Endothelial cell of umbilical vein (primary cell): ENCODE measurements at places on chromosomes 13 and 19. TPM values are rescaled to one million over a fixed set of nuclear protein-coding genes. Genes with fewer than 3 reads are reported as not detected.

DNA sequence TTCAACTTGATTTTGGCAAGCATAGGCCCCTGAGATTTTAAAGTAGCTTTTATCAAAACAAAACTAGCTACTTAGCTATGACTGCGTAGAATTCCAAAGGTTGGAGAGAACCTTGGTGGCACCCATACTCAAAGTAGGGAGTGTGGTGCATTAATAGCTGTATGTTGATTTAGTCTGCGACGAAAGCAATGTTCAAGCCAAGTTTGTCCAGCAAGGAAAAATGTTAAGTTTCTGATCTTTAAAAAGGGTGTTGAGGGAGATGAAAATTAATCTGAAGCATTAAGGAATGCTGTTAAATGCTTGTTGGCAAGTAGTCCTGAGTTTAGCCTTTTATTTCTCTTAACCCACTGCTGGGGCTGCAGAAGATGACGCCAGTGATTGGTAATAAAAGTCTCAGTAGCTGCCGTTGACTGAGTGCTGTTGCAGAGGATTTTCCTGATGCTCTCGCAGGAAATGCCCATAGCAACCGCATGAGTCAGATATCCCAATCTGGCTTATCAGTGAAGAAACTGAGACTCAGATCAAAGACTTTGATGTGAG lies 75.9 kb upstream of the RNF113B start:
- DNase-seq, result peak; percentile 84

GRCh38 chr13:49828453-49828852 lies 36.0 kb upstream of the KPNA3 start:
- DNase-seq, result no peak

Gene CYP2A6
- not detected in 2 replicates for total RNA-seq

Gene PTH2
- not detected in 2 replicates for total RNA-seq

DNA sequence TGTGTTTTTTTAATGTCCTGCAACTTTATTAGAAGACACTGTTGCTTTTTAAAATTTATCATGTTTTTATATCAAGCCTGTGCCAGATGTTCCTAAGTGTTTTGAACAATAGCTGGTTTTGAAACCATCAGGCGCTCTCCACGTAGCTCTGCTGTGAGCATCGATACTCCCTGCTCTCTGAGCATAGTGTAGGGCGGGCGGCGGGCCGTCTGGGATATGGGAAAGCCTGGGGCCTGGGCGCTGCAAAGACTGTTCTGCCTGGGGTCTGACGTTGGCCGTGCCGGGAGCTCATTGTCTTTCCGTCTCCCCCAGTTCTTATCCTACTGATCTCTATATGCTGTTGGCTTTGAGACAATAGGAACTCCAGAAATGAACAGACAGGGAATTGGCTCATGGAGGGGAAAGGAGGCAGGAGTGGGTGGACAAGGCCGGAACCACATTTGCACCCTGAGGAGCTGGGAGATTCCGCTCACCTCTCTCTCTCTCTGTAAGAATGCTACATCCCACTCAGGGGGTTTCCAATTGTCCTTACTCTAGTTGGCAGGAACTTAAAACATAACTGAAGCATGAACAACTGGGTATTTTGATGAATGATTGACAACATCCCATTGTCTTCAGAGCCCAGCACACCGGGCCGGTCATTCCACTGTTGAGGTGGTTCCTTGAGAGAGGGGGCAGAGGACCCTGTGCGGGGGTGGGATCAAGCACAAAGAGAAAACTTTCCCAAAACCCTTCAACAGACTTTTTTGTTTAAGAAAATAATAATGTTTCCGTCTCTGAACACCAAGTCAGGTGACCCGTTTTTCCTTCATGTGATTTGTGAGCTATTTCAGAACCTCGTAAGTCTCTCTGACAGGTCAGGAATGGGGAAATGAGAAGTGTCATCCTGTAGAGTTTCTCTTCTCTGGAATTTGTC lies 64.7 kb downstream of the COL4A2 start:
- DNase-seq, result peak; percentile 81

Gene OR7A5
- not detected in 2 replicates for total RNA-seq

Gene EDDM13
- 0.65 TPM in 1 of 2 replicates, not detected in the other for total RNA-seq
